Mammary epithelial cell (primary cell): ENCODE measurements at places on chromosomes 3 and 15. TPM values are rescaled to one million over a fixed set of nuclear protein-coding genes. Genes with fewer than 3 reads are reported as not detected.

- no peak for DNase-seq
Observed at GRCh38 chr15:59924096-59924495, 80.0 kb upstream of the FOXB1 start.

DNA sequence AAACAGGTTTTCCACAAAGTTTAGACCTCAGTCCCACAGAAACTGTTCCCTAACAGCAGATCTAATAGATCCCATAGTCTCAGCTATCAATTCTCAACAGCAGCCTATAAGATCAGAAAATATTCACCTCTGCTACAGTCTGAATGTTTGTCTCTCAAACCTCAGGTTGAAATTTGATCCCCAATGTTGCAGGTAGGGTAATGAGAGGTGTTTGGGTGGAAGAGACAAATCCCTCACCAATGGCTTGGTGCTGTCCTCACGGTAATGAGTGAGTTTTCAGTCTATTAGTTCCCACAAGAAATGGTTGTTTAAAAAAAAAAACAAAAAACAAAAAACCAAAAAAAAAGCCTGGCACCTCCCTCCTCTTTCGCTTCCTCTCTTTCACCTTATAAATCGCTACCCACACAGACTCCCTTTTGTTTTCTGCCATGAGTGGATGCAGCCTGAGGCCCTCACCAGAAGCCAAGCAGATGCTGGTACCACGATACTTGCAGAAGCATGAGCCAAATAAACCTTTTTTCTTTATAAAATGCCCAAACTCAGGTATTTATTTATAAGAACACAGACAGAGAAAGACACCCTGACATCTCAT lies 14.2 kb downstream of the ZNF280D start:
- no peak for DNase-seq

- no peak for DNase-seq
Observed at GRCh38 chr3:155790272-155790925, 15.7 kb downstream of the C3orf33 start.

- no peak for DNase-seq
Observed at GRCh38 chr3:78951342-78951945, 816.4 kb downstream of the ROBO1 start.

GRCh38 chr3:170780955-170781354 lies 89.0 kb downstream of the RPL22L1 start:
- DNase-seq = peak; percentile 61

DNA sequence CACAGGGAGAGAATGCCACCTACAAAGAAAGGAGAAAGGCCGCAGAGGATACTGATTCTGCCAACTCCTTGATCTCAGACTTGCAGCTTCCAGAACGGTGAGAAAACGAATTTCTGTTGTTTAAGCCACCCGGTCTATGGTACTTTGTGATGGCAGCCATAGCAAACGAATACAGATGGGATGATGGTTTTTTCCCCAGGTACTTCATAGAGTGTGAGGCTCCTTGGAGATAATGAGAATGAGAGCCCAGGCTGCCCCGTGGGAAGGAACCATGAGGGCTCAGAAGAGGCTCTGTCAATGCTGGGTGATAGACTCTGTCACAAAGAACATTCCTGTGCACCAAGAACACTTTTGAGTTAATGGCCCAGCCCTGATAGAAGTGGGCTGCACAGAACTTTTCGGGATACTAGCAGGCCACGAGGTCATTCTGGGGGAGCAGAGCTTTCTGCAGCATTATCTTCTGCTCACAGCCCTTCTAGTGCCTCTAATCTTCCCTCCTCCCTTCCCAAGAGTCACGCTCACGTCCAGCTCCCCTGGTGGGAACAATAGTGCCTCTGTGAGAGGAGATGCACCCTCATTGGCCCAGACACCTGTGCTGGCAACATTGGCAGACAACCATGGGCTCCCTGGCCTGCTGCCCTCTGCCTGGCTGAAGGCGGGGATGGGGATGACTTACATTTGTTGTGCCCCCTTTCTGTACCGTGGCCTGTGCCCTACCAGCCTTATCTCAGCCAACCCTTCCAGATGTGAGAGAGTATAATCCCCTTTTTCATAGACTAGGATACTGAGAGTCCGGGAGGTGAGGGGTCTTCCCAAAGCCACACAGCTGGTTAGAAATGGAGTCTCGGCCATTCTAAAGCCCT lies 5.2 kb upstream of the RLBP1 start:
- peak; percentile 12 for DNase-seq

DNA sequence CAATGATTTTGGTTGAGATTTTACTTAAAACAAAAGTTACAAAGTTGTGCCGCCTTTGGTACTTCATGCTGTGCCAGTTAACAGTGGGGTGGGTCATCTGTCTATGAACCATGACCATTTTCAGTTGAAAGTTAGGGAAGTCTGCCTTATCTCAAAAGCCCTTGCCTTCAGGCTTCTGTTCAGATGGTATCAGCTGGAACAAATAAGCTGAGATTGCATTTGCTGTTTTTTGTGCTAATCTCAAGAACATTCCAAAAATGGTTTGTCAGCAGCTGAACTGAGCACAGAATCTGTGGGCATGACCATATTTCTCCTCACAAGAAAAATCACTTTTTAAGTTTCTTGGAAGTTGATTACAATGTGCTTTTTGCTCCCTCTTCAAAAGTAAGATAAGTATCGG lies 142.3 kb downstream of the IL5RA start:
- DNase-seq = no peak

DNA sequence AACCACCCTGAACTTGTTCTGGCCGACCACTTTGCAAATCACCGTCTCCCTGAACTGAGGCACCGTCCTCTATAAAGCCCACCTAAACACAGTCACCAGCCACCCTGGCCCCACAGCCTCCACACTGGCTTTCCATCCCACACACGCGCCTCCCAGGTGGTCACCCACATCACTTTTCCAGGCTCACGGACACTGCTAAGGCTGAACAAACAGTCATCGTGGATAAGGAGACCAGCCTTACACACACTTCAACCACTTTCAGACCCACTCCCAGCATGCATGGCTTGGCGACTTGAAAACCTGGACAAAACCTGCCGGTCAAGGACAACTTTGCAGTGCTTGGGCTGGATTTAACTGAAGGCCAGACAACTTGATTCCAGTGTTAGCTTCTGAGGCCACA lies 8.4 kb downstream of the CHSY1 start:
- no peak for DNase-seq

DNA sequence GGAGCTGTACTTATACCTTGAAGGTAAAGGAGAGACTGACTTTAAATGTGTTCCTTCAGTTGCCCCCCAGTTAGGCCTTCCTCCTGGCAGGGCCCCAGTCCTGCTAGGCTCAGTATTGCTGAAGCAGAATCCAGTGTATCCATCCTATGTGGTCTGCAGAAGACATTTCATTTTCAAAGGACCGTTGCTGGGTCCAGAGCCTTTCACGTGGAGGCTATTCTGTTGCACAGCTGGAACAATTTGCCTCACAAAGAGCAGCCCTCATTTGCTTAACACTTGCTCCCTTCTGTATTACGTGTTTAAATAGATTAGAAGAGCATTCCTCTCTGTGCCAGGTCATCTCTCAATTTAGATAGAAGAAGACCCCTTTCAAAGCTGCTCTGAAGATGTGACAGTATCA lies 78.9 kb upstream of the CFAP20DC start:
- DNase-seq = no peak

GRCh38 chr15:68618394-68618793 lies 39.6 kb downstream of the CORO2B start:
- no peak for DNase-seq

DNA sequence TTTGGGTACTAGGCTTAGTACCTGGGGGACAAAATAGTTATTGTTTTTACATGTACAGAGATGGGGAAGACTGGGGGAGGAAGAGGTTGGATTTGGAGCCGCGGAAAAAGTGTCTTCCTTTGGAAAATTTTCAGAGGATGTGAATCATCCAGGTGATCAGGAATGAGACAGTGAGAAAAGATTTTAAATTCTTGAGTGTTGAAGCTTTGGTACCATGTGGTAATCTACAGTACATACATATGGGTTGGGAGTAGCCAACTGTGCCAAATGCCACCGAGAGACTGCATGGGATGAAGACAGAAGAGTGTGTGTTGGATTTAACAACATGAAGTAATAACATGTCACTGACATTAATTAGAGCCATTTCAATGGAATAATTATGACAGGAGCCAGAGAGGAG lies 1238.2 kb downstream of the ROBO1 start:
- DNase-seq = peak; percentile 21

GRCh38 chr3:72344236-72344635 lies 504.0 kb downstream of the SHQ1 start:
- DNase-seq = no peak

DNA sequence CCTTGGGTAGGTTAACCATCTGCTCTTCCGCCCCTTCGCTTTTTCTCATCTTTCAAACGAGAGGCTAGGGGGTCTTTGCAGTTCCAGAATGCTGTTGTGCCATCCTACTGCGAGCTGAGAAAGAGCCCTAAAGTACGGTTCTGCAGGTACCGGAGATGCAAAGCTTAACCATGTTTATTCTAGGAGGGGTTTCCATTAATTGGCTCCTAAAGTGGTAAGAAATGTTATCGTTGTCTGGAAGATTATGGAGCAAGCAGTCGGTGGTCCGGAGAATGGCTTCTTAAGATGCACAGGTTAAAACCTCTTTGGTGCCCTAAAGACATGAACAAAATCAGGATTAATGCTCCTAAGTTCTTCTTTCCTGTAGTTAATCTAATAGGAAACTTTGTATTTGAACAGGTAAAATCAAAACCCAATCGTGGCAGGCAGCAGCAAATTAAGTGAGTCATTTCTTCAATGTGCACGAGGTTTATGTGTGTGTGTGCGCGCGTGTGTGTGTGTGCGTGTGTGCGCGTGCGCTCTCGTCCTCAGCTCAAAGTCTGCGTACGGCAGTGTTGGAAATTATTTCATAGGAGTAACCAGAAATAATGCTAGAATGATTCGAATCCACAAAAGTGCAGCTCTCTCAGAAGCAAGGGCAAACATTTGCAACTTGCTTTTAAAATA lies 772 bp downstream of the FAM81A start:
- no peak for DNase-seq

DNA sequence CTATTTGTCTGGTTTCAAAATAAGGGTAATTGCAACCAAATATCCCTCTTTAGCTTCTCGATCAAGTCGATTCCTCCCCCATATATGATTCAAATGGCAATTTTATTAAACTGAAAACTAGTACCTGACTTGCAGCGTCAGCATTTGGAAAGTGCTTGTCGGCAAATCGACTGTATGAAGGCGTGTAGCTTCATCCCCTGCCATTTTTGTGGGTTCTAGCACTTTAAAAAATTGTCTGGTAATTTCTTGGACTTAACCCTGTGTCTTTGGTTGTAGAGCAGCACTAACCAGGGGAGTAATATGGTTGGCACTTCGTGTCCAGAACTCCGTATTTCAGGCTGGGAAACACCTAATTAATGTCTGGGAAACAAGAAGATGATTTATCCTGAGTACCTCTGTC lies 573 bp downstream of the MME start:
- no peak for DNase-seq

DNA sequence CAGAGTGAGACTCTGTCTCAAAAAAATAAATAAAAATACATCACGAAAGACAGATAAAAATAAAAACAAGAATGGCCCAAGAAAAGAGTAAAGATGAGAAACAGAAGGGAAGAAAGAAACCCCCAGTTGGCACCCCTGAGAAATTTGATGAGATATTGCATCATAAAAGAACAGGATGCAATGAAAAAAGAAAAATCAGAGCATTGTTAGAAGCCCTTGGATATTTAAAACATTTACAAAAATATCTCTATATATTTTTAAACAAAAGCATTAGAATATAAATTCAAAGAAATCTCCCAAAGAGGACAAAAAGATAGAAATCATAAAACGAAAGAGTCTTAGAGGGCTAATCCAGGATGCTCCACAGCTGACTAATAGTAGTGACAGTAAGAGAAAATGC lies 18.6 kb upstream of the ZBTB38 start:
- DNase-seq = no peak

- peak; percentile 65 for DNase-seq
Observed at GRCh38 chr3:179149406-179149867, 1.3 kb downstream of the PIK3CA start.

DNA sequence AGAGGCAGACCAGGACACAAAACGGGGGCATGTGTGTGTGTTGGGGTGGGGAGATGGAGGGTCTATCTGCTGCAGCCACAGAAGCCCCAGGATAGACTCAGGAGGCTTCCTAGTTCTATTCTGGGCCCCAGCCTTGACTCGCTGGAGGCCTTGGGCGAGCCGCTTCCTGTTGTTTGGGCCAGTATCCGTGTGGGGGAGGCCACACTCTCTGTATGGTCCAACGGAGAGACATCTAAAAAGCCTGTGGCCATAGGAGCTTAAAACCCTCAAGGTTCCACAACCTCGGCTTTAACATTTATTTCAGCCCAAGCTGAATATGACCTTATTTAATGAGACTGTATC lies 32.8 kb downstream of the POC1A start:
- no peak for DNase-seq

DNA sequence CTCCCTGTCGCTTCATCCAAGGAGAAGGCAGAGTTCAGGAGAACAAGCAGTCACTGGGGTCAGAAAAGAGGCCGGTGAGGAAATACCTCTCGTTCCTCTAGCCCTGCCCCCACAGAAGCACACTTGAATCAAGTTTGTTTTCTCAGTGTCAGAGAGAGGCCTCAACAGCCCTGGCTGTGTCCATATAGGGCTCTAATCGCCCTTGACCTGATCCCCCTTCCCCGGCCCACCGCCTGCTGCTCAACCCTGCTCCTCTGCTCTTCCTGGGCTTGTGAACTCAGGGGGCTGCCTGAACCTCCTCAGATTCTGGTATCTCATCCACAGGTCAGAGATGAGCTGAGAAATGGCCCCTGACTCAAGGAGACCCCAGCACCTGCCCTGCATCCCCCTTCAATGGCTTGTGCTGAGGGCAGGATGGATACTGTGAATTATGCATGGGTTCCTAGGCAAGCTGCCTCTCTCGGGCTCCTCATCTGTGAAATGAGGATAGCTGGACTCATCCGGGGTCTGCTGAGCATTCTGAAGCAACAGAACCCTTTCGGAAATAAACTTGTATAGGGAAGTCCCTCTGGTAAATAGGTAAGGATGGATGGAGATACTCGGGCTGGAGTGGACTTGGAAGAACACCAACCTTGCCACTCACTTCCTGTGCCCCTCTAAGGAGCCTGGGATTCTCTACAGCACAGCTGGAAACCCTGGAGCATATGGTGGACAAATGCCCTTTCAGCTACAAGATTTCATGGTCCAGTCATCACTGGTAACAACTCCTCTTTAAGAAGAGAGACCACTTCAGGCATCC lies 147.5 kb downstream of the STT3B start:
- DNase-seq = no peak

GRCh38 chr3:173744895-173745294 lies 347.4 kb downstream of the NLGN1 start:
- no peak for DNase-seq

GRCh38 chr3:49638445-49638844 lies 35.7 kb upstream of the APEH start:
- peak; percentile 70 for DNase-seq

GRCh38 chr3:133991637-133992036 lies 38.1 kb downstream of the SLCO2A1 start:
- peak; percentile 12 for DNase-seq

- DNase-seq = peak; percentile 81
Observed at GRCh38 chr15:88897456-88898194, 2.3 kb upstream of the HAPLN3 start.

Gene IDH2
- polyA plus RNA-seq = 41.3 TPM

Gene RLBP1
- polyA plus RNA-seq = 0.23 TPM

Gene ZNF501
- polyA plus RNA-seq = 0.90 TPM

Gene GOLGA8J
- polyA plus RNA-seq = not detected

Gene NR2E3
- 0.03 TPM for polyA plus RNA-seq

Gene DAZL
- not detected for polyA plus RNA-seq

Gene GUCA1C
- 0.15 TPM for polyA plus RNA-seq

Gene SLCO2A1
- polyA plus RNA-seq = 0.83 TPM
